ENCODE measurements at places on chromosomes 7 and 10. TPM values are rescaled to one million over a fixed set of nuclear protein-coding genes. Genes with fewer than 3 reads are reported as not detected.

Gene SKAP2
- 8.5 TPM for total RNA-seq

Gene INHBA
- 0.14 TPM for total RNA-seq

Gene AHR
- total RNA-seq: 38.8 TPM

DNA sequence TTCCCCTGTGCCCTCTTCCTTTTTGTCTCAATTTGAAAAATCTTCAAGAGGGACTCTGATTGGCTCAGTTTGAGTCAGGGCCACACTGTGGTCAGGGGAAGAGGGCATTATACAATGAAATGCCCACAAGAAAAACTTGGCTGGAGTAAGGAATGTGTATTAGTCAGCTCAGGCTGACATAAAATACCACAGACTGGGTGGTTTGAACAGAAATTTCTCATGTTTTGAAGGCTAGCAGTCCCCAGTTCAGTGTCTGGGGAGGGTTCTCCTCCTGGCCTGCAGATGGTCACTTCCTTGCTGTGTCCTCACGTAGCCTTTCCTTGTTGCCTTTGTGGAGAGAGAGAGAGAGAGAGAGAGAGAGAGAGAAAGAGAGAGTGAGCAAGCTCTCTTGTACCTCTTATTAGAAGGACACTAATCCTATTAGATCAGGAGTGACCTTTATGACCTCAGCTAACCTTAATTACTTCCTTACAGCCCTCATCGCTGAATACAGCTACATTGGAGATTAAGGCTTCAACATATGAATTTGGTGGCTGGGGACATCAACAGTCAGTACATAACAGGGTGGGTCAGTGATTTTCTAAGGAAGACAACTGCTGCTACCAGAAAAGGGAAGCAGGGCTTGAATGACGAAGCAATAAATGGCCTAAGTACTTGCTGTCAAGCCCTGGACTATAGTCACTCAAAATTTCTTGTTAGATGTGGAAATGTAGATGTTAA, 25.8 kb upstream of the FAM13C start:
- no peak for DNase-seq

DNA sequence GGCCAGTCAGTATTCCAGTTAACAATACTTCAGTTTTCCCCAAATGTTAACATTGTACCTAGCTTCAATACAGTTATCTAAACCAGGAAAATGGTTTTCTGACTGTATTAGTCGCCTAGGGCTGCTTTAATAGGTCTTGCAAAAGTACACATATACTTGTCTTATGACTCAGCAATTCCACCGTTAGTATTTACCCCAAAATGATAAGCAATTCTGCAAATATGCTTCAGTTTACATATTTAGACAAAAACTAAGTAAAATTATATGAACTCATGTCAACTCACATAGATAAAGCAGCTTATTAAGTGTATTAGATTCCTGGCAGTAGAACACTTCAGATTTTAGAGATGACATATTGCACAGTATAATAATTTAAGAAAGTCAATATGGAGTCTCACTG, 363.3 kb downstream of the ARL4A start:
- no peak for DNase-seq

GRCh38 chr7:134155206-134155605, 28.1 kb downstream of the LRGUK start:
- no peak for DNase-seq

Gene NACAD
- not detected for total RNA-seq

GRCh38 chr7:102272075-102272916, 14.4 kb upstream of the SH2B2 start:
- peak; percentile 64 for DNase-seq

- peak; percentile 10 for DNase-seq
Observed at GRCh38 chr7:21851559-21851967, 94.1 kb downstream of the CDCA7L start.

DNA sequence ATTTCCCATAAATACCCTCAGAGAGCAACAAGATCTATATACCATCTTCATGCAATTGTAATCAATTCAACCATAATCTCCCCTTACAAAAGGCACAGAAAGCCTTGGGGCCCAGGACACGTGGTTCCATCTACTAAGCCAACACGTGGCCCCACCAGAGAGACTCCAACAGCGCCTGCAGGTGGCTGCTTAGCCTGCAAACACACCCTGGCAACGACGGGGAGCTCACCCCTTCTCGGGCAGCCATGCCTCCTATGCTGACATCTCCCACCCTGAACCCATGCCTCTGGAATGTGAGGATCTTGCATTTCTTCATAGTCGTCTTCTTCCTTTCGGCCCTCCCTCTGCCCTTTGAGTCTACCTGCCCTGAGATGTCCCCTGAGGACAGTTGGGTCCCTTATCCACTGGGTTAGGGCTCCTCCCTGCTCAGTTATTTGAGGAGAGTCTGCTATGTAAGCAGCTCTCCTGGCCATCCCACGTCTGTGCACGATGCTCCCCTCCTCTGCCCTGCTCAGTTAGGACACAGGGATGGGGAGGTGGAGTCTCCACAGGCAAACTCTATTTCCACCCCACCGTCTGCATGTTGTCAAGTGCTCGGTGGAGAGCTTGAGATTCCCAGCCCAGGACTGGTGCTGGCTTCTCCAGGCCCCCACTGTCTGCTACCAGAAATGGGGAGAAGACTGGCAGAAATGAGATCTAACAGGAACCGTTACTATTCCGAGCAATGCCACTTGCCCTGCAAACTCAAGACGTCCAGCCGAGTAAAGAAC, 36.5 kb downstream of the EBF3 start:
- DNase-seq: no peak

DNA sequence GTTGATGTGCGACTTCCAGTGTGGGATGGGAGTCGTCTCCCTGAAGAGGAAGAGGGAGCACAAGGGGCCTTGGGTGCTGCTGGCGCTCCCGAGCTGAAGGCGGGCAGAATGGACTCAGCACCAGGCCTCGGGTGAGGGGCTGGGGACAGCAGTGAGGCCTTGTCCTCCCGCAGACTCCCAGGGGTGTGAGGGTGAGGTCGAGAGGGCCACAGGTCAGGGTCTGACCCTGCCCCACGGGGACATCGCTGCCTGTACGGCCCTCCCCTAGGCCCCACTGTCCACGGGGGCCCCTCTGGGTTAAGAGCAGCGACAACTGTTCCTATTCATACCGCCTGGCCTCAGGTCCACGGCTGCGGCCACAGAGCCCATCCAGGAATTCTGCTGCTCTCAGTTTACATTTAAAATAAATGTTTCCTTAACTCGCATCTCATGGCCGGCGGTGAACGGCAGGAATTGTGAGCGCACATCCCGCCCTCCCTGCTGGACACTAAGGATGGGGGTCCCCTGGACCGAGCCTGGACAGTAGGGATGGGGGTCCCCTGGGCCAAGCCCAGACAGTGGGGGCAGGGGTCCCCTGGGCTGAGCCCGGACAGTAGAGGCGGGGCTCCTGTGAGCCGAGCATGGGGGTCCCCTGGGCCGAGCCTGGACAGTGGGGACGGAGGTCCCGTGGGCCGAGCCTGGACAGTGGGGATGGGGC, 61.7 kb downstream of the PDGFA start:
- no peak for DNase-seq

GRCh38 chr10:27944005-27944404, 54.9 kb downstream of the ODAD2 start:
- DNase-seq: no peak

- DNase-seq: peak; percentile 80
Observed at GRCh38 chr10:17200912-17201793, at the start of gene TRDMT1. Gene TRDMT1, minus strand, starts transcription at chr10:17201672. Its CDS starts 38 bp downstream, at chr10:17201634.

DNA sequence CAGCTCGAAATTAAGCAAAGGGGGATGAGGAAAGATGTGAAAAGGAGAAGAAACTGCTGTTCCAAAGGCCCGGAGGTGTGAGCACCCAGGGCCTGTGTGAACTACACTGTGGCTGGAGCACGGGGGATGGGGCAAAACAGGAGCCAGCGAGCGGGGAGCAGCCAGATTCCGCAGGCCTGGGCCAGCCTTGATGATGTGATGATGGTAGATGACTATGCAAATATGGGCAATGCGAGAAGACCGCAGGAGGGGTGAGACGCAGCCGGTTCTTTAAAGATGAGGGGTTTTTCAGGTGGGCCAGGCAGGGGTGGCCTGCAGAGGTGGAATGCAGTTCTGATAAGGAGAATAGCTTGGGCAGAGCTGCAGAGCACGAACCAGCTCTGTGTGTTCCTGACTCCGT, 61.5 kb downstream of the LANCL2 start:
- no peak for DNase-seq

Gene ADAP1
- 9.7 TPM for total RNA-seq

Gene PGAM2
- total RNA-seq: 1.5 TPM

Gene SPAM1
- not detected for total RNA-seq

DNA sequence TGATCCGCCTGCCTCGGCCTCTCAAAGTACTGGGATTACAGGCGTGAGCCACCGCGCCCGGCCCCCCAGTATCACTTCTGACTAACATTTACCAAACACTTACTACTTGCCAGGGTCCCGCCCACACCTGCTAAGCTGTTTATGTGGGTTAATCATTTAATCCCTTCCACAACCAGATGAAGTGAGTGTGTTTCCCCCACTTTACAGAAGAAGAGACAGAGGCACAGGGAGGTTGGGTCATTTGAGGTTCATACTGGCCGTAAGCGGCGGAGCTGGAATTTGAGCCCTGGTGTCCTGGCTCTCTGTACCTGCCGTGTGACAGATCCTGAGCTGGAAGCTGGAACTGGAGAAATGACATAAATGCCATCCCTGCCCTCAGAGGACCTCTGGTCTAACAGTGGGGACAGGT, 15.1 kb upstream of the VPS37D start:
- DNase-seq: no peak

- no peak for DNase-seq
Observed at GRCh38 chr7:15178065-15178464, 275.5 kb upstream of the DGKB start.

Gene CTAGE4
- total RNA-seq: 5.4 TPM

DNA sequence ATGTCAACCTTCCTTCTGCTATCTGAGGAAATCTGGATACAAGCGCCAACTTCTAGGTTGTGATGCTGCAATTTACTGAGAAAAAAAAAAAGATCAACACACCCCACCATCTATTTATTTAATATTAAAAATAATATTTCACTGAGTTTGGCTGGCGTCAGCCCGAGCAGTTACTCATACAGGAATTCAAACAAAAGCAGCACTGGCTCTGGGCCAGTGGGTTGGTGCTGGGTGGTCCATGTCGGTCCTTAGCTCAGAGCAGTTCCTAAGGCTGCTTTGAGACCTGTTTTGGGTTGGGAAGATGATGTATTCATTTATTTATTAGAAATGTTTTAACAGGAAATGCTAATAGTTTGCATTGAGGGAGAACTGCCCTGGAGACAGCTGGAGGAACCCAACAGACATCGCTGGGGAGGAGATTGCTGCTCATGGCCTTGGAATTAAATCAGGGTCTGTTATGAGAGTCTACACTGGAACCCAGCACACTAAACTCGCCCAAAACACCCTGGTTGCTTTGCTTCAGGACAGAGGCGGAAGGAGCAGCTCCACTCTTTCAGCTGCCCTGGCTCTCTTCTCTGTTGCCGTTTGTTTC, 36.3 kb upstream of the GOT1 start:
- no peak for DNase-seq
